ENCODE measurements at places on chromosomes 16 and 17. TPM values are rescaled to one million over a fixed set of nuclear protein-coding genes. Genes with fewer than 3 reads are reported as not detected.

The USP6 gene
- 0.04 TPM for total RNA-seq

The BICDL2 gene
- not detected for total RNA-seq

The CCR7 gene
- 1.3 TPM for total RNA-seq

The GNAO1 gene
- total RNA-seq, result 0.36 TPM

The PIK3R6 gene
- total RNA-seq, result 0.07 TPM

The DCAKD gene
- total RNA-seq, result 18.3 TPM

The EPN2 gene
- total RNA-seq, result 54.0 TPM

The CSH2 gene
- total RNA-seq, result not detected

The CDH1 gene
- 3.9 TPM for total RNA-seq

The GALK1 gene
- 37.4 TPM for total RNA-seq

The CFAP97D1 gene
- not detected for total RNA-seq

The RAB37 gene
- total RNA-seq, result 1.3 TPM

The ALOX15B gene
- not detected for total RNA-seq

The SYNRG gene
- 12.7 TPM for total RNA-seq

The FOXN1 gene
- total RNA-seq, result not detected

The TMIGD1 gene
- total RNA-seq, result not detected

The KRT25 gene
- not detected for total RNA-seq

The C16orf92 gene
- not detected for total RNA-seq

The C17orf107 gene
- 0.36 TPM for total RNA-seq

The NAE1 gene
- 67.2 TPM for total RNA-seq

The MVP gene
- 129 TPM for total RNA-seq

The TCAP gene
- total RNA-seq, result 1.1 TPM

Measured in A549 treated with ZK216348 at 1 μM for 4 hours (cell line).